ENCODE measurements at places on chromosomes 3 and 15.

- DNase-seq, result no peak
Observed at GRCh38 chr3:75144406-75144805, 519.7 kb upstream of the FRG2C start.

DNA sequence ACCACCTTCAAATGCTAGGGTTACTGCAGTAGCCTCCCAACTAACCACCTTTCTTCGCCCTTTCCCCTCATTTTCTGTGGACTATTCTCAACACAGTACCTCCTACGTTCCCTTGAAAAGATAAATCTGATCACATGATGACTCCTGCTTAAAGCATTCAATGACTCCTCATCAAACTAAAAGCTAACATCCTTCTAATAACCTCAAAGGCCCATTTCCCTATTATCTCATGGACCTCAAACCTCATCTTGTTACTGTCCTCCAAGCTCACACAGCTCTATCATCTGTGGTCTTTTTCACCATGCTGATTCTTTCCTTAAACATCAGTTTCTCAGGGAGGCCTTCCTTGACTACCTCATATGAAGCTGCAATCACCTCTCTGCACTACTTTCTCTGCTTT is 29.6 kb downstream of the GADL1 start:
- no peak for DNase-seq

DNA sequence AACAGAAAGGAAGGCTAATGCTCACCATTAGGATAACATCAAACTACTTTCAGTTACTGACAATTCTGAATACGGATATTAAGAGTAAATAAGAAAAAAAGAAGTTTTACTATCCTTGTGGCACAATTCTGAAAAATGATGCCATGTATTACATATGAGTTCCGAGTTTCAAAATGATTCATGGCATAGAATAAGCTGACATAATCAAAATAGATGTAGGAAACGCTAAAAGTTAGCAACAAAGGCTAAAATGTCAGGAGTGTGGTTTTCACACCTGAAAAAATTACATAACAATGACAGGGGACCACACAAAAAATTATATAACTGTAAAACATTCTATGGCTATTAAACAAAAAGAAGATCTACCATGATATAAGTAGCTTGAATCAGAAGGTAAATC is 1131.9 kb downstream of the OTOL1 start:
- no peak for DNase-seq

DNA sequence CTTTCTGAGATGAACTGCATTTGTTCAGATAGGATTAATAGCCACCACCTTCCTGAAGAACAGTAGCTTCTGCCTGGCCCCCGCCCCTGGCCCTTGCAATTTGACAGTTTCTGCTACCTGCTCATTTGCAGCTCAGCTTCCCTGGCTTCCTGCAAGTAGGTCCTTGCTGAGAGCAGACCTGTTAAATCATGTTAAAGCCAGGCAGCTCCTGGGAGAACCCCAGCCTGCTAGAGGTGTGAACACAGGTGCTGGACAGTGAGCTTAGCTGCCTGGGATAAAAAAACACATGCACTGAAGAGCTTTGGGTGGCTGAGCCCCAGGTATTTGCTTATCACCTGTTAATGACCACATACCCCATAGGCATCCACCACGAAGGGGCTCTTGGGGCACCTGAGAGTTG is 143.4 kb downstream of the PTPRG start:
- DNase-seq, result no peak

GRCh38 chr3:61360297-61360965 is 109.2 kb upstream of the FHIT start:
- no peak for DNase-seq

Data from stimulated activated naive CD4-positive, alpha-beta T cell (primary cell).